Activated CD8-positive, alpha-beta memory T cell treated with anti-CD3 and anti-CD28 coated beads for 48 hours (primary cell): ENCODE measurements at places on chromosomes 4 and X.

GRCh38 chr4:16026160-16026761, 57.6 kb downstream of the PROM1 start:
- no peak for DNase-seq

GRCh38 chr4:24117975-24118374, 228.1 kb upstream of the PPARGC1A start:
- no peak for DNase-seq

GRCh38 chrX:111917591-111917990, 41.6 kb downstream of the TRPC5OS start:
- DNase-seq, result no peak

- DNase-seq, result no peak
Observed at GRCh38 chr4:179521952-179522351, 2079.7 kb upstream of the AGA start.

DNA sequence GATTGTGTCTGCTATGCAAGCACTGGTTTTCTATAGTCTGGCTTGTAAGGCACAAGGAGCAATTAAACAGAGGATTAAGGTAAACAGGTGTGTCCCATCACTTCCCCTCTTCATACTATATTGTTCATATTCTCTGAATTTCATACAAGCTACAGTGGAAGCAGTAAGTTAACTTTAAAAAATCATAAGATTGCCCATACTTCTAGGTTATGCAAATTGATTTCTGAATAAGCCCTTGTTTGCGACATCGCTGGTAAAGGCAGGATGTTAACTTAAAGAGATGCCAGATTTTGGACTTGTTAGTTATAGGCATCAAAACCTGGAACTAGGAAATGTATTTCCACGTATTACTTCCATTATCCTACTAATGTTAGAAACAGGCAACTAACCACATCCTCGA, 1.0 kb upstream of the TMEM131L start:
- no peak for DNase-seq

DNA sequence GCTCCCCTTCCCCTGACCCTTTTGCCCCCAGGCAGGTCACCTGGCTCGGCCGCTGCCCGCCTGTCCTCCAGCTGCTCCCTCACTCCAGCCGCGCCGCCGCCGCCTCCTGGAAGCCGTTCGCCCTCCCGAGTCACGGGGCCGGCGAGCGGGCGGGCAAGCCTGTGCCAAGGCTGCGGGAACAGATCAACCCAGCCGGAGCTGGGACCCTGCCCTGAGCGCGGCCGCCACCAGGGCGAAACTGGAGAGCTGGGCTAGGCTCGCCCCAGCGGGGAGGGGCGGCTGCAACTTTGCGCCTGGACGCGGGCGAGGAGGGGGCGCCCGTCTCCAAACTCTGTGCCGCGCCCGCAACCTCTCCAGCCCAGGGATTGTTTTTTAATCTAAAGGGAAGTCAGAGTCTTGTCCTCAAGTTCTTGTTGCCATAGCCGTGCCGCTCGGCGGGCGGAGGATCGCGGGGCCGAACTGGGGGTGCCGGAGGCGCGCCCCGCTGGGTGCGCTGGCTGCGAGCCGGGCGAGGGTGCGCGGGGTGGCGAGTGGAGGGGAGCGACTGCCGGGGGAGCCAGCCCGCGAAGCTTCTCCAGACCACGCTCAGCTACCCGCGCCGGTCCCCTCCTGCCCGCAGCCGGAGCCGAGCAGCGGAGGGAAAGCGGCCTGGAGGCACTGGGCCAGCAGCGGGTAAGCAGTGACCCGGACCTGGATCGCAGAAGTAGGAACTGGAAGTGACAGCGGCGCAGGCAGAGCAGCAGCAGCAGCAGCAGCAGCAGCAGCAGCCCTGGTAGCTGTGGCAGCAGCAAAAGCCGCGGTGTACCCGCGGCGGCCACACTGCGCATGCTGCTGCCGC, 13.4 kb downstream of the ARHGEF6 start:
- no peak for DNase-seq

DNA sequence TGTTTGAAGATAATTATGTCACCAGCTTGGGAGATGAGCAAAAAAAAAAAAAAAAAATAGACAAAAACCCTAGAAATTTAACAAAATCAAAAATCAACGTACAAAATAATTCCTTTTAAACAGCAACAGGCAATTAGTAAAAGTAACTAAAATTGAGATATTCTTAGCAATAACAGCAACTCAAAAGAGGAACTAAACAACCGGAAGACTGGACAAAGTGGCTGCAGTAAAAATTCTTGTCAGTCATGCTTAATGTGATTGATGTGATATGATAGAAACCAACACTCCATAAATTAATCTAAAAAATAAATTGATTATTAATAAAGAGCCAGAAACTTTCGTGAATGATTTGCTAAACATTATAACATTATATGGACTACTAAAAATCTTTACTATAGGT, 1534.6 kb upstream of the AGA start:
- DNase-seq, result no peak

- DNase-seq, result no peak
Observed at GRCh38 chr4:185504098-185505047, 30.9 kb downstream of the PDLIM3 start.

- no peak for DNase-seq
Observed at GRCh38 chr4:13918110-13918509, 290.6 kb upstream of the BOD1L1 start.

DNA sequence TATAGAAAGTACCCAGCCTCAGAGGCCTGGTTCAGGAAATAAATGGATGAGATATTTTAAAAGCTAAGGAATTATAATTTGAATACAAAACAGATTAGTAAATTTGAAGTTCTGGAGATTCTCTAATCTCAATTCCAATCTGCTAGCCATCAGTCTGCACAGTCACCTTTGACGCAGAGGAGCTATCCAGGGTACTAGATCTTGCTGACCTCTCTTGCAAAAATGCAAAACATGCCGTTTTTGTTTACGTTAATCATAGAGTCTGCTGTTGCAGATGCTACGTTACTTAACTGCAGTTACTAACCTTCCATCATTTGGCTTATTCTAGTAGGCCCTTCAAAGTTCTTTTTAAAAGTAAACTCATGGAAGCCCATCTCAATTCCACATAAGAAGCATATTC, 10.4 kb downstream of the CCSER1 start:
- DNase-seq, result no peak

GRCh38 chr4:163536091-163536490, 41.6 kb downstream of the TMA16 start:
- no peak for DNase-seq

DNA sequence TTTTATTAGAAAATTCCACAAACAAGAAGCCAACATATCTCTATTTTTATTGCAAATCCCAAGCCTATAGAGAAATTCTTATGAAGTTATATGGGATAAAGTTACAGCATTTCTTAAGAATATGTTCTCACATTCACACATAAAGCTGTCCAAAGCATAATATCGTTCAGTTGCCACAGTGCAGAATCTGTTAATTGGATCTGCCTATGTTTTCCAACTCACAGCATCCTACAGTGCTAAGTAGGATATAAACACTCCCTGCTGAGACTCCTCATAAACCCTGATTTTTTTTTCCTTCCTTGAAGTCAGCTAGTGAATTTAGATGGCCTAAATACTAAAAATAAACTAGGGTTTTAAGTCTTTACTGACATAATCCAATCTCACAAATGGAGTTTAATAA, 307.9 kb downstream of the PDGFC start:
- no peak for DNase-seq

GRCh38 chr4:11138964-11139363, 289.7 kb downstream of the HS3ST1 start:
- no peak for DNase-seq
